Naive thymus-derived CD8-positive, alpha-beta T cell (primary cell): ENCODE measurements at places on chromosomes 5 and 9. TPM values are rescaled to one million over a fixed set of nuclear protein-coding genes. Genes with fewer than 3 reads are reported as not detected.

Gene GHR
- not detected for polyA plus RNA-seq

Gene FST
- polyA plus RNA-seq = 0.30 TPM

Gene CCDC192
- polyA plus RNA-seq = not detected

Gene TESK1
- polyA plus RNA-seq = 8.1 TPM

Gene PDZD2
- 0.73 TPM for polyA plus RNA-seq

Gene LCN2
- not detected for polyA plus RNA-seq

Gene SAPCD2
- not detected for polyA plus RNA-seq

Gene OTP
- polyA plus RNA-seq = not detected

Gene JAKMIP2
- polyA plus RNA-seq = 3.5 TPM

Gene PCDHGC4
- not detected for polyA plus RNA-seq
